ENCODE measurements at places on chromosomes 2 and 18.

GRCh38 chr2:9532421-9532820 is 23.2 kb downstream of the ADAM17 start:
- no peak for DNase-seq

GRCh38 chr18:42977982-42978637 is 137.4 kb downstream of the RIT2 start:
- no peak for DNase-seq

DNA sequence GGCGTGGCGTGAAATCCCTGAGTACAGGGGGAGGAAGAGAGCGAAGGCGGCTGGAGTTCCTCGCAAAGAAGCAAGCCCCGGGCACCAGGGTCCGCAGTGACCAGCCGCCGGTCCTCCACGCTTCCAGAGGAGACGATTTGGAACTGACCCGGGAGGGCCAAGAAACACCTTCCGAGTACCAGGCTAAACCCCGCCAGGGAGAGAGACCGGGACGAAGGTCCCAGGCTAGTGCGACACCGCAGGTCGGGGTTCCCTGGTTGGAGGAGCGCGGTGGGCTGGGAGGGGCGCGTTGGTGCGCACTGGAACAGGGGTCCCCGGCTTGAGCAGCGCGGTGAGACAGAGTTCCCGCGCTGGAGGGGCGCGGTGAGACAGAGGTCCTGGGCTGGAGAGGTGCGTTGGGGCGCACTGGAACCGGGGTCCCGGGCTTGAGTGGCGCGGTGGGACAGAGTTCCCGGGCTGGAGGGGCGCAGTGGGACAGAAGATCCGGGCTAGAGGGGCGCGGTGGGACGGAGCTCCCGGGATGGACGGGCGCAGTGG is 901 bp downstream of the WDFY1 start:
- no peak for DNase-seq

DNA sequence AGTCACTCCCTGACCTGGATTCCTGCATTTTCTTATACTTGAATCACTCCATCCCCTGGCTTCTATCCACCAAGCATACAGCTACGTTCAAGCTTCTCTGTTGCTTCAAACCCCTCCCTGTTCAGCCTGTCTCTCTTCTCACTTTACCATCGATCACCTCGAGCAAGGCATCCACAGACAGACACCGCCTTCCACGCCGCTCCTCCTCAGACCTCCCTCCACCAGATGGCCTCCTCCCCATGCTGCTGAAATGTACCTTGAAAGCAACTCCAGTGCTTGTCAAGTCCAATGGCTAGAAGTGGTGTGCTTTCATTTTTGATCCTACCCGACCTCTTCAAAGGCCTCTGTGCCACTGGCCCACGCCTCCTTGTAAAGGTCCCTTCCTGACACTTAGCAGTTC is 131.3 kb upstream of the ACAA2 start:
- DNase-seq = no peak

DNA sequence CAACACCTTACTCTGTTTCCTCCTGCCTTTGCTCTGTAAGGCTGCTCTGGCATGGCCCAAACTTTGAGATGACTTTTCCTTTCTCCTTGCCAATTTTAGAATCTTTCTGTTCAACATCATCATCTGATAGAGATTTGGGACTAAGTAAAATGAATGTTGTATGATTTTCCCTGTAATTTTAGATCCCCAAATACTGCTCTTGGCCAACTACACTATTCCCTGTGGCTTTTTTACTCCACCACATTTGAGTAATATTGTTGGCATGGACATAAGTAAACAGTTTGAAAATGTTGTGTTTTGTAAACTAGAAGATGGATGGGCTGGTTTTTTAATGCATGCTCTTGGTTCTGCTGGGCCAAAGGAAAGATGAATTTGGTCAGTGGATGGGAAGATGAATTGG is 12.1 kb downstream of the LTBP1 start:
- DNase-seq = no peak

DNA sequence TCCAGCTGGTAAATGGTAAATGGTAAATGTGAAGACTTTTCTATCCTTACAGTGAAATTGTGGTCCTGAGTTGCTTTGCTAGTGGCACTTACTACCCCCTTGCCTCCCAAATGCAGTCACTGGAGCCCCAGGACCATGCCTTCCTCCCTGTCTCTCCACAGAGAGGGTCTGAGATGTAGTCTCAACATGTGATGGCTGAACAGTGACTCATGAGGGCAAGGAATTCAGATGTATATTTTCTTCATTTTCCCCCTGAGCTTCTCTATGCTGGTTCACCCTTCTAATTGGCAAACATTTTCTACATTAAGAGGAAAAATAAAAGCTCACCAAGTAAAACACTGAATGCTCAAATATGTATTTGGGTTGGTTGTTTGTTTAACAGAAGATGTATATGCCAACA is 232.0 kb downstream of the SH3BP4 start:
- no peak for DNase-seq

DNA sequence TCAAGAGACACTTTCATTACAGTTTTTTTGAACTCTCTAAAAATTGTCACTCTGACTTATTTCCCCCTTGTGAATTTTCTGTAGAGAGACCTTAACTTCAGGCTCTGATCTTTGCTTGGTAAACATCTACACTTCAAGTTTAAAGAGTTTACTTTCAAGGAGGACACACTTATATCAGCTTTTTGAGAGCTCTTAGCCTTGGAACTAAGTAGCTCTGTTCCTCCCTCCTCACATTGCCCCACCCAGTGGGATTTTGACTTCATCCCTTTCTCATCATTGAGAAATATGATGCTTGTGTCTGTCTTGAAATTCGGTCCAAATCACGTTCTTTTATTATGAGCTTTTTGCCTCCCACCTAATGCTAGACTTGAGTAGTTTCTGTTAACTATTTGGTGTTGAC is 433.4 kb upstream of the MEIS1 start:
- DNase-seq = no peak

GRCh38 chr18:35588995-35589394 is 7.5 kb downstream of the GALNT1 start:
- DNase-seq = no peak

- no peak for DNase-seq
Observed at GRCh38 chr2:215712219-215712868, 276.5 kb upstream of the FN1 start.

DNA sequence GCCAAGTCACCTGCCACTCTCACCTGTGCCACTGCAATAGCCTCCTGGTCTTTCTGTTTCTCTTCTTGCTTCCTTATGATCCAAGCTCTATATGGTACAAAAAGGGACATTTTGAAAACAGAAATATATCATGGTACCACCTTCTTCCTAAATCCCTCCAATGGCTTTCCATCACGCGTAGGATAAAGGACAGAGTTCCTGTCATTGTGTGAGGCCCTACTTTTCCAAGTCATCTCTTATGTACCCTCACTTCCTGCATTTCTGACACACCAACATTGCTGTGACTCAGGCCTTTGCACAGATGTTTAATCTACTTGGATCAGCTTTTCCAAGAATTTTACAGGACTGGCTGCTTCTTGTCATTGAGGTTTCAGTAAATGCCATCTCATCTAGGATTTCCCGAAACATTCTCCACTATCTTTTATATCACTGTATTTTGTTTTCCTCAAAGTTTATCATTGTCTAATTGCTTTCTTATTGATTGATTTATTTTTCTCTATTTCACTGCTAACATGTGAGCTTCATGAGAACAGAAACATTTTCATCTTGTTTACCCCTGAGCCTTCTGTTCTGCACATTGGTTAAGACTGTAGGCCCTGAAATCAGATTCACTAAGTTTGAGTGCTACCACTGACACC is 426.1 kb upstream of the FANCL start:
- DNase-seq = no peak

DNA sequence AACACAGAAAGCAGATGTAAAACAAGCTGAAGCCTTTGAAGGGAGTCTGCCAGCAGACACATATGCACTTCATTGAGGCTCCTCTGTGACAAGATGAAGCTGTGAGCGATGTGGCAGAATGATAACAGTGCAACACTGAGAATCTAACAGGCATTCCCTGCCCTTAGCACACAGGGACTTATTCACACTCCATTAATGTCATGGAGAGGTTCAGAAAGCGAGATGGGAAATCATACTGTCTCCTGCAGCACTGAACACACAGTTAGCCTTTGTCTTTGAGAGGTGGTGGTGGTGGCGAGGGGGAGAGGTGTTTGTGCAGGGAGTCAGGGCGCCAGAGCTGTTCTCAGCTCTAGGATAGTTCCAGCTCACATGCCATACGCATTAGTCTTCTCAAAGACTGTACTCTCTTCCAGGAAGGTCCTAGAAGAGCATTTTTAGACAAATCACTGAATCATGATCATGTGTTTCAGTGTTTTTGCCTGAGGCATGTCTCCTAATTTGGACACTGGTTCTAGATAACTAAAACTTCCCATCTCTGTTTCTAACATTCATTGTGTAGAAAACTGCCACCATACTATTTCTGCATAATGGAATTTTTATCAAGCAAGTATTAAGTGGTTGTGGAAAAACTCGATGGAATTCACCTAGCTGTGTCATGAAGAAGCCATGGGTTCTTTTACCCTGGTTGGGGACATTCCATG is 93.5 kb upstream of the ITGB6 start:
- DNase-seq = no peak

DNA sequence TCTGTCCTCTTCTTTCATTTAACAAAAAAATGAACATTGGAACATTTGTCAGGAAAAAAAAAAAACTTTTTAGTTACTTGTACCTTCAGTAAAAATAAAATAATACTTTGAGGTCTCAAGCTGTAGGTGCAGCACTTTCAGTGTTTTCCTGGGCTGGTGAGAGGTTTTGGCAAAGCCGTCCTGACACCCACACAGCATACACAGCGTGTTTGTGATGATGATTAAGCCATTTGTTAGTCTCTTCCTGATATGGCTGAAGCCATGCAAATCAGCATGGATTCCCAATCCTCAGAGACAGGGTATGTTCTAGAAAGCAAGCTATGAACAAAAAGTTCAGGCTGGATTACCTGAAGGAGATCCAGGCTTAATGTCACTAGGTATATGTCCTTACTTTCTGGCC is 236.8 kb downstream of the ZNF516 start:
- DNase-seq = no peak

DNA sequence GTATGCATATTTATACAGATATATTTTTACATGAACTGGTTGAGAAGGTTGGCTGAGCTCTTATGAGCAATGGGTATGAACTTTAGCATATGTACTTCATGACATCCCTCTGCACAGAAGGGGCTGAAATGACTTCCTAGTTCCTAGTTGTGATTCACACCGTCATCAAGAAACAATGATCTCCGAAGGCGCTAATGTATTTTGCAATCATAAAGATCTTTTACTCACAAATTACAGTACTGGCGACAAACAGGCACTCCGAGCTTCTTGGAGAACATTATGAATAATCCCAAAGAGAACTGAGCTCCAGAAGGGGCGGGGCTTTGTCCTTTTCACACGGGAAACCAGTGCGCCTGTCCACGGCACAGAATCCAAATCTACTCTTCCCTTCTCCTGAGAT is 18.1 kb downstream of the BCL2 start:
- no peak for DNase-seq

GRCh38 chr18:46343931-46344372 is 239.8 kb downstream of the HAUS1 start:
- no peak for DNase-seq

GRCh38 chr2:238523158-238524110 is 96.7 kb downstream of the ASB1 start:
- no peak for DNase-seq

DNA sequence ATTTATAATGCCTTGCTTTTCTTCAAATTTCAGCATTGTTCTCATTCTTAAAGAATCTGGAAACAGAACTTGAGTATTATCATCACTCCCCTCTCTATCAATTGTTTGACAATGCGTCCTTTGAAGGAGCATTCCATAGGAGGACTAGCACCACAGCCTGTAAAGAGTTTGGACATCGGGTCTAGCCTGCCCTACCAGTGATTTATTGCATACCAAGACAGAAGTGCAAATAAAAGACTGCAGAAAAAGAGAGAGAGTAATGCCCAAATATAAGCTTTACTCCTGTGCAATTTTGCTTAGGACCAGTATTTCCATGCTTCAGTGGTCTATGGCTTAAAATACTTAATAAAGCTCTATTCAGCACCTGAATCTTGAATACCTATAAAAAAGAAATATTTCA is 55.4 kb upstream of the MAP2 start:
- DNase-seq = peak; percentile 57

GRCh38 chr2:232231554-232231953 is 147.0 kb upstream of the ALPP start:
- no peak for DNase-seq

GRCh38 chr18:11923450-11923849 is 15.3 kb upstream of the MPPE1 start:
- DNase-seq = no peak

DNA sequence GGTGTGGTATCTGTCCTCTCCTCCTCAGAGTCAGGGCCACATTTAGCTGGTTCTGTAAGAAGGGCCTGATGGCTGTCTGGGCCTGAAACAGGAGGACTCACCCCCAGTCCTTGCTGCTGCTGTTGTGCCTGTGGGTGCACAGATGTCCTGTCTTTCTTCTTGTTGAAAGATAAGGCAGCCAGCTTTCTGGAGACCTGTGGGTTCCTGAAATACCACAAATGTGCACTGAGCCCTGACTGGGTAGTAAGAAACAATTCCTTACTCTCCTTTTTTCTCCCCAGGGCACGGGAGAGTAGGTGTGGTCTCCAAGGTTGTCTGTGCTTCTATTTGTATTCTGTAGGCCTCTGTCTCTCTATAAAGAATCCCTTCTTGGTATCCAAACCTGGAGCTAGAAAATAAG is 96.2 kb upstream of the DLX2 start:
- no peak for DNase-seq

- no peak for DNase-seq
Observed at GRCh38 chr18:53387581-53387980, 836.9 kb downstream of the MBD2 start.

GRCh38 chr2:19272941-19273470 is 85.4 kb downstream of the OSR1 start:
- DNase-seq = no peak

GRCh38 chr2:228268301-228268700 is 86.8 kb upstream of the SPHKAP start:
- DNase-seq = no peak

- DNase-seq = no peak
Observed at GRCh38 chr2:37211212-37211611, 14.9 kb downstream of the CEBPZOS start.

DNA sequence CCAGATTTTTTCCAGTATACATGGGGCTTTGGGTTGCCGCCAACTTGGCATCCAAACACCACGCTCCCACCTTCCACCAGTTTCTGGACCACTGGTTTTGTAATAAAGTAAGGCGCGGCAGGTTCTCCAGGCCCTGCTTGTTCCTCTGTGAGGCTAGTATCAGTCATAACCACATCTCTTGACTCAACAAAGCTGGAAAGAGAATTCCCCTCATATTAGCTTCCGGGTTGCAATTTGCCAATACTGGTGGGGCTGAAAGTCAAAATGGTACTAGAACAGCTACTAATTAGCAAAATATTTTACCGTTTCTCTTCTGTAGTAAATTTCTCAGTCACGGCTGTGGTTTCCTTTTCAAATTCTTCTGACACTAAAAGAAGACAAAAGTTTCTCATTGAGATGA is 25.0 kb downstream of the TTN start:
- DNase-seq = no peak

- no peak for DNase-seq
Observed at GRCh38 chr2:215771241-215771640, 242.1 kb downstream of the MREG start.

- DNase-seq = no peak
Observed at GRCh38 chr2:157480182-157480961, 36.5 kb upstream of the CYTIP start.

- no peak for DNase-seq
Observed at GRCh38 chr2:201984800-201985525, 48.7 kb upstream of the FZD7 start.
